ENCODE measurements at places on chromosomes 3 and 15.

GRCh38 chr15:100448481-100448880 lies 80.3 kb downstream of the CERS3 start:
- no peak for DNase-seq

GRCh38 chr3:179822296-179822695 lies 169.5 kb downstream of the USP13 start:
- no peak for DNase-seq

- DNase-seq = no peak
Measured at GRCh38 chr15:77881950-77882349, 195.6 kb downstream of the TBC1D2B start.

- no peak for DNase-seq
Measured at GRCh38 chr15:26521130-26521529, 251.7 kb downstream of the GABRB3 start.

DNA sequence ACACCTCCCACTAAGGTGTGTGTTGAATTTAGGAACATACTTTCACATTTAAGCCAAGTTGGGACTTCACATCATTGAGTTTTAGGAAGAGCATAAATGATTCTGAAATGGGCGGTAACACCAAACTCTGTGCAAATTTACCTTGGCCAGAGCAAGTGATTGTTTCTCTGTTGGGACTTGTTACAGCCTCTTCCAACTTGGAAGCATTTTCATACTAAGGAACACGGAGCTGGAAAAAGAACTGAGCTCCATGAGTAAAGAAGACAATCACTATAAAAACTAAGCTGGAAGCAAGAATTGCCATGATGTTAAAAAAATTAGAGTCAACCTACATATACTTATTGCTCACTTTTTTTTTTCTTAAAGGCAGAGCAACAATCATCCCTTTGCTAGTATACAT lies 371.3 kb downstream of the ERC2 start:
- no peak for DNase-seq

GRCh38 chr3:87828046-87828445 lies 230.8 kb downstream of the CGGBP1 start:
- no peak for DNase-seq

- DNase-seq = no peak
Measured at GRCh38 chr3:27454914-27455313, 29.3 kb downstream of the SLC4A7 start.

Measured in islet precursor cell (in vitro differentiated cells).